ENCODE measurements at places on chromosomes 13 and 19. TPM values are rescaled to one million over a fixed set of nuclear protein-coding genes. Genes with fewer than 3 reads are reported as not detected.
A peak's percentile ranks its signal among the peaks of the same experiment; 100 is the strongest.

ZNF443 gene
- 4.2 TPM for total RNA-seq

ZNF135 gene
- 1.4 TPM for total RNA-seq

GRCh38 chr19:1239796-1240737 lies 1.5 kb upstream of the ATP5F1D start:
- no peak overlapping the region for H3K4me3 ChIP-seq
- peaks cover 49% of the 10 kb centered on the region for H3K4me1 ChIP-seq
- peak; percentile 95 for DNase-seq
- H3K27me3 ChIP-seq = no peaks in the 10 kb centered on the region

DNA sequence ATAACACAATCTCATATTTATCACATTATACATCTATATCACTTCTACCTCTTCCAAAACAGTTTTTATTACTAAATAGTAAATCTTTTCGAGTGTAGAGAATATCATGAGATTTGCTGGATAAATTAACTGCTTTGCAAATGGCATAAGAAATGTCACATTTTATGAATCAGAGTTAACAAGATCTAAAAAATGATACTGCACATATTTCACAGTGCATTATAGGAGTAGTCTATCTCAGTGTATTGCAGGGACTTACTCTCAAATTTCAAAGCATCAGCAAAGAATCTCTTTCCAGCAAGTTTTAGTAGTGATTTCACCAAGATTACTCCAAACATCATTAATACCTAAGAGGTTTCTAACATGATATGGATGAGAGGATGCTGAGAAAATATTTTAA lies 687.1 kb upstream of the SLITRK1 start:
- H3K4me1 ChIP-seq = no peaks in the 10 kb centered on the region
- no peaks in the 10 kb centered on the region for H3K27me3 ChIP-seq
- no peaks in the 10 kb centered on the region for H3K36me3 ChIP-seq
- no peak for DNase-seq
- H3K4me3 ChIP-seq = no peak overlapping the region
- no peak overlapping the region for H3K27ac ChIP-seq

CYP2A13 gene
- total RNA-seq = not detected

DNA sequence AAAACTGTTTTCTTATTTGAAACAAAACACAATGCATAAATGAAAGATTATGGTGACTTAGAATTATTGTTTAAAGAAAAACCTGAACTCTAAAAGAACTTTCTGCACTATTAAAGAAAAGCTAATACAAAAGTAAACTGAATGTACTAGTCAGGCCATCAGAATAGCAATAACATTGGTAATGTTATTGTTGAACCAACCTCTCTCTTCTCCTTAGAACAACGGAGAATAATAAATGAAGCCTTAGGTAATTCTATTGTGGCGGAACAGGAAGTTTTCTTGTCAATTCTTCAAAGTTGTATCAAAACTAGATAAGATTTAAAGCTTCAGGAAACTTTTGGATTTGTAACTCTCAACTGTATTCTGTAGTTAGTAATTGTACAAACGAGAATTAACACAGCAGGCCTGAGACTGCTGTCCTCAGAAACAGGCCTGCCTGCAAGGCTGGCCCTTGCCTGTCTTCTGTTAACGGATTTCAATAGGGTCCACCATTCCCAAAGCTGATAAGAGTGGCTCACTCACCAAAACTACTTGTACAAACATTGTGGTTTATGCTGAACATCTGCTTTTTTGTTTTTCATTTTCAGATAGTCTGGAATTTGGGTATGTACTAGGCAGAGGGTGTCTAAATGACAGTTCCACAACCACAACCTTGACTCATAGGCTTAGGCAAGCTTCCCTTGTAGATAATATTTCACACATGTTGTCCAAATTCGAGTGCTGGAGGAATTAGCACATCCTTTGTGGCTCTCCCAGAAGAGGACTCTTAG lies 825.8 kb downstream of the GPC5 start:
- DNase-seq = no peak
- H3K27ac ChIP-seq = no peak overlapping the region
- no peaks in the 10 kb centered on the region for H3K36me3 ChIP-seq
- H3K4me1 ChIP-seq = no peaks in the 10 kb centered on the region
- no peaks in the 10 kb centered on the region for H3K27me3 ChIP-seq
- H3K4me3 ChIP-seq = no peak overlapping the region

GRCh38 chr19:14381689-14382474 lies 638 bp downstream of the ADGRE5 start:
- H3K4me1 ChIP-seq = peaks cover 33% of the 10 kb centered on the region
- peak; percentile 61 for DNase-seq
- H3K27ac ChIP-seq = peak overlapping the region; percentile 99
- H3K27me3 ChIP-seq = no peaks in the 10 kb centered on the region

TEX30 gene
- total RNA-seq = 58.5 TPM

SOX1 gene
- not detected for total RNA-seq

- no peak overlapping the region for H3K4me3 ChIP-seq
- H3K36me3 ChIP-seq = no peaks in the 10 kb centered on the region
- H3K27ac ChIP-seq = no peak overlapping the region
- no peaks in the 10 kb centered on the region for H3K4me1 ChIP-seq
These were observed 7.6 kb downstream of the SSC5D start for GRCh38 chr19:55495646-55496349.

- no peak for DNase-seq
- H3K27me3 ChIP-seq = no peaks in the 10 kb centered on the region
- no peak overlapping the region for H3K27ac ChIP-seq
- H3K4me3 ChIP-seq = no peak overlapping the region
These were observed 29.1 kb downstream of the TUBGCP3 start for GRCh38 chr13:112558696-112559418.

ZNF813 gene
- total RNA-seq = 5.6 TPM

GJB2 gene
- total RNA-seq = 27.3 TPM

DNA sequence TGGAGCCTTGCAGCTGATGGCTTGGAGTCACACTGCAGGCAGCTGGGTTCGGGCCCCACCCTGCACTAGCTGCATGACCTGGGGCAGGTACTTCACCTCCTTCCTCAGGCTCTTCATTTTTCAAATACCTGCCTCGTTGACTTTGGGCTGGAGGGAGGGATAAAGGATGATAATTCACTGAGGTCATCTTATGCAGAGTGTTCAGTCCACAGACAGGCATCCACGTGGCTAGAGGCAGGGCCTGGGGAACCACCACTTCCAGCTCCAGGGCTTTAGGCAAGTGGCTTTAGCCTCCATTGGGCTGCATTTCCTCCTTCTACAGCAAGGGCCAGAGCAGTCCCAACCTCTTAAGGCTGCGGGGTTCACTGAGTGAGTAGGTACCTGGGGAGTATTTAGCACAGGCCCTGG lies 84.8 kb downstream of the SIPA1L3 start:
- H3K27me3 ChIP-seq = no peaks in the 10 kb centered on the region
- H3K4me3 ChIP-seq = no peak overlapping the region
- no peaks in the 10 kb centered on the region for H3K36me3 ChIP-seq
- H3K27ac ChIP-seq = no peak overlapping the region

GRCh38 chr19:1094655-1094977 lies 559 bp downstream of the POLR2E start:
- peaks cover 14% of the 10 kb centered on the region for H3K36me3 ChIP-seq
- DNase-seq = no peak
- H3K27ac ChIP-seq = peak overlapping the region; percentile 59

- H3K27me3 ChIP-seq = no peaks in the 10 kb centered on the region
- DNase-seq = no peak
- H3K27ac ChIP-seq = no peak overlapping the region
- no peaks in the 10 kb centered on the region for H3K36me3 ChIP-seq
These were observed 21.4 kb upstream of the EHD2 start for GRCh38 chr19:47691782-47692181.

CBLC gene
- total RNA-seq = not detected

DNA sequence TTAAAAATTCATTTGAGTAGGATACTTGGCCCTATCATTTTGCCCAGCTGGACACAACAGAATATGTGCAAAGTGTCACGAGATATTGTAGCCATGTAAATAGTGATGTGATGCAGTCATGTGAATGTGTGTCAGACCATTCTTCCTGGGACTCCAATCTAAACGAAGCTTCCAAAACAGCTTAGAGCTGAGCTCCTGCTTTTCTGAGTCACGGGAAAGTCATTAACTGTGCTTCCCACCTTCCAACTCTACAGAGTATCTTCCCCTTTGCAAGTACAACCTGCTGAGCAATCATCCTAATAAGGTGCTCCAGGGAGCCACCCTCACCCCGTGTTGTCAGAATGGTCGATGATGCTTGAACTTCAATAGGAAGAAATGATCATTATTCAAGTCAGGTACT lies 294.7 kb downstream of the MYO16 start:
- H3K27ac ChIP-seq = no peak overlapping the region
- no peak for DNase-seq
- H3K4me3 ChIP-seq = no peak overlapping the region
- H3K36me3 ChIP-seq = no peaks in the 10 kb centered on the region

DNA sequence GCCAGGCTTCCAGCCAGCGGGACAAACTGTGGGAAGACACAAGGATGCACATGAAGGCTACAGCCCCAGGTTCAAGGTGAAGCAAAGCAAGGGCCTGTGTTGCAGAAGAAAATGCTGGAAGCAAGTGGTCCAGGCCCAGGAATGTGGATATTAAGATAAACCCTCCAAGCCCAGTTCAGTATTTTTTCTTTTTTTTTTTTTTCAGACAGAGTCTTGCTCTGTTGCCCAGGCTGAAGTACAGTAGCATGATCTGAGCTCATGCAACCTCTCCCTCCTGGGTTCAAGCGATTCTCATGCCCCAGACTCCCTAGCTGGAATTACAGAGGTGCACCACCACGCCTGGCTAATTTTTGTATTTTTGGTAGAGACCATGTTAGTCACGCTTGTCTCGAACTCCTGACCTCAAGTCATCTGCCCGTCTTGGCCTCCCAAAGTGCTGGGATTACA lies 4.4 kb downstream of the PRDX2 start:
- no peaks in the 10 kb centered on the region for H3K27me3 ChIP-seq
- peaks cover 42% of the 10 kb centered on the region for H3K4me1 ChIP-seq
- no peak for DNase-seq
- H3K27ac ChIP-seq = peak overlapping the region; percentile 13
- H3K36me3 ChIP-seq = peaks cover 11% of the 10 kb centered on the region

URAD gene
- total RNA-seq = not detected

GRCh38 chr19:10209315-10209714 lies 14.6 kb upstream of the DNMT1 start:
- no peaks in the 10 kb centered on the region for H3K4me1 ChIP-seq
- H3K4me3 ChIP-seq = no peak overlapping the region
- no peaks in the 10 kb centered on the region for H3K36me3 ChIP-seq
- no peak overlapping the region for H3K27ac ChIP-seq
- H3K27me3 ChIP-seq = no peaks in the 10 kb centered on the region

DNA sequence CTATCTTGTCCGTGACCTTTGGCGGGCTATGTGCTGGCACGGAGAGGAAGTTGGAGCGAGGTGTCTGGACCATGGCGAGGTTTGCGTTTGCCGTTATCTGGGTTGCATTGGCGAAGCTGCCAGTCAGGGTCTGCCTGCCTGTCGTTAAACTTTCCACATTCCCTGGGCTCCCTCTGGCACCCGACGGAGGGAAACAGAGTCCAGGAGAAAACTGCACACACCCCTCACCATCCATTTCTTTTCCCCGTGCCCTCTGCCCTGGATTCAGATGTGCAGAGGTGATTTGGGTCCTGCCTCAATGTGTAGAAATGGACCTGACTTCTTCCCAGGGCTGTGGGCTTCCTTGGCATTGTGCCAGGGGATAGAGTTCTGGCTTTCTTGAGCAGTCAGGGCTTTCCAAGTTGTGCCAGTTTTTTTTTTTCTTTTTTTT lies 142.4 kb downstream of the URI1 start:
- H3K4me1 ChIP-seq = no peaks in the 10 kb centered on the region
- no peaks in the 10 kb centered on the region for H3K27me3 ChIP-seq
- no peak for DNase-seq
- H3K4me3 ChIP-seq = no peak overlapping the region
- H3K27ac ChIP-seq = no peak overlapping the region

DNA sequence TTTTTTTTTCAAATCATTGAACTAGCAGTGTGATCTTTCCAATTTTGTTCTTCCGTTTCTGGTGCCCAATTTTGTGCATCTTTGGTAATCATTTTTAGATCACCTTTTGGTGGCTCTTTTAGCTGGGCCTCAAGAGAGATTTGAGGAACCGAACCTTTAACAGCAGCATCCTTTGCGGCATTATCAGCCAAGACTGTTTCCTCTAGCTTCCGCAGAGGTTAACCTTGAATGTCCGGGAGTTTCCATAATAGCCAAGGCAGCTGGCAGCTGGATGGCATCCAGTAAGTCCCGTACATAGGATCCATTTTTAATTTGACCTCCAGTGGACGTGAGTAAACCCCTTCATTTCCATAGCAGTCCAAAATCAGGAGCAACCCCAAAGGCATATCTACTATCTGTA lies 9.6 kb downstream of the IRGC start:
- H3K27ac ChIP-seq = no peak overlapping the region
- H3K27me3 ChIP-seq = no peaks in the 10 kb centered on the region
- H3K36me3 ChIP-seq = no peaks in the 10 kb centered on the region
- DNase-seq = no peak

DNA sequence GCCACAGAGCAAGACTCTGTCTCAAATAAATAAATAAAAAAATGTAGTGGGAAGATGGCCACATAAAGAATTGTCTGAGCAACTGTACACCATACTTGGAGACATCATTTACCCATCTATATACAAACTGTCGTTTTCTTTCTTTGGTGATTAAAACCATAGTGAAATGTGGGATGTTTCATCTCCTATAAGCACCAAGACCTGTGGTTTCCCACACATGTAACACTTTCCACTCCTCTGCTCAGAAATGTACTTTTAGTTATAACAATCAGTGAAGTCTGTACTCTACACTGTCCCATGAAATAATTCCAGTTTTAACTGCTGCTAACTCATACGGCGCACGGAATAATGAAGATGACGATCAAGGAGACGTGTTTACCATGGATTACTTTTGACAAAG lies 18.3 kb downstream of the PDCD5 start:
- no peaks in the 10 kb centered on the region for H3K4me1 ChIP-seq
- H3K27ac ChIP-seq = no peak overlapping the region
- H3K36me3 ChIP-seq = peaks cover 39% of the 10 kb centered on the region
- H3K4me3 ChIP-seq = no peak overlapping the region
- DNase-seq = no peak

DNA sequence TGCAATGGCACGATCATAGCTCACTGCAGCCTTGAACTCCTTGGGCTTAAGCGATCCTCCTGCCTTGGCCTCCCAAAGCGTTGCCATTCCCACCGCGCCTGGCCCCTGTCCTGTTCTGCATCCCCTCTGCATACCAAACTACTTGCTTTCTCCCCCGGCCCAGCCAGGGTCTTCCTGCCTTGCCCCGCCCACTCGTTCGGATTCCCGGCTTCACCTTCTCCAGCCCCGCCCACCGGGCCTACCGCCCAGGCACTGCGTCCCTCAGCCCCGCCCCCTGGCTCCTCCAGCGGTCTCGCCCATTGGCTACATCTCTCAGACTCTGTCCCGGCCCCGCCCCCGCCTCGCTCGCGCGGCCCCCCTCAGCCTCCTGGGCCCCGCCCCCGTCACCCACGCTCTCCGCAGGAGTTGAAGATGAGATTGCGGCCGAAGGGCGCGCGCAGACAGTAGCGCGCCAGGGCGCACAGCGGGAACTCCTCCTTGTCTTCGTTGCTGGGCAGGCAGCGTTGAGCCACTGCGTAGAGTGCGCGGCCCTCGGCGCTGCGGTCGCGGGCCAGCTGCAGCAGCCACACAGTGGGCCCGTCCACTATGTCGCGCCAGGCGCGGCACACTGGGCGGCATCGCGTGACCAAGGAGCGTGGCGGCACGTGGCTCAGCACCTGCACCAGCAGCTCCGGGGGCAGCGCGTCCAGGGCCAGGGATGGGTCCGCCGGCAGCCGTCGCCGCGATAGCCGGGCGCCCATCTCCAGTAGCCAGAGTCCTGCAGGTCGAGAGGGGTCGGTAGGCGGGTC lies 19.0 kb downstream of the MRPS12 start:
- no peaks in the 10 kb centered on the region for H3K36me3 ChIP-seq
- H3K4me1 ChIP-seq = peaks cover 7% of the 10 kb centered on the region
- H3K27me3 ChIP-seq = peaks cover 4% of the 10 kb centered on the region
- H3K27ac ChIP-seq = no peak overlapping the region
- peak; percentile 74 for DNase-seq
- peak overlapping the region; percentile 15 for H3K4me3 ChIP-seq

ZNF497 gene
- 1.7 TPM for total RNA-seq
